ENCODE measurements at places on chromosomes 3 and 15. TPM values are rescaled to one million over a fixed set of nuclear protein-coding genes. Genes with fewer than 3 reads are reported as not detected.

DNA sequence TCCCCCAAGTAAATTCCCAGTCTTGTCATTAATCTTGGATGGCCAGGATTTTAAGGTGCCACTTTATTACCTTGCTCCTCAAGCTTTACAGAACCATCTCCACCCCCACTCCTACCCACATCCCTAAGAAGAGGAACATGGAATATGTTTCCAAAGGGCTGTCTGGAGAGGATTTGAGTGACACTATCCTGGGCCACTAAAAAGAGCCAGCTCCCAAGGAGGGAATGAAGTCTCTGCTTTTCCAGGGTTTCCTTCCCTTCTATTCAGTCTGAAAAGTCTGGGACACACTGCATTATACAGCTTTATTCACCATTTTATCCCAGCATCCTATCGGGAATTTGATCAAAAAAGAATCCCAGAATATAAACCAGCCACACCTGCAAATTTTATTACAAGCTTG is 35.6 kb upstream of the MECOM start:
- no peak for DNase-seq

- no peak for DNase-seq
Observed at GRCh38 chr3:44981751-44982150, 5.7 kb downstream of the EXOSC7 start.

DNA sequence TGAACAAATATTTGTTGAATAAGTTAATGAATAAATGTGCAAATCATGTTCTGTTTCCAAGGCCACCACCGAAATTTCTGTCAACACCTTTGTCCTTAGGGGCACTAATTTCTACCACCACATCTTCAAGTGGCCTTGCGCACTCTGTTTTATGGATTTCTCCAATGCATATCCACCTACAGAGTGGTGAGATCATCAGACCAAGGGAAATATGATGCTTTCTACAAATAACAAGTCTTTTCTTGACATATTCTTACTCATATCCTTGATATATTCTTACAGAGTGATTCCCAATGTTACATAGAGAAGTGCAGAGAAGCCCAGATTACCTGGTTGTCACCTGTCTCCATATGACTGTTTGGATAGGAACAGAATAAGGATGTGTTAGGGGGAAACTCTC is 36.1 kb upstream of the TMCO5A start:
- DNase-seq = no peak

The PCOLCE2 gene
- 6.8 TPM for total RNA-seq

- DNase-seq = no peak
Observed at GRCh38 chr3:136621628-136622027, 130.6 kb downstream of the STAG1 start.

The TMOD3 gene
- 60.4 TPM for total RNA-seq

- DNase-seq = no peak
Observed at GRCh38 chr15:36807134-36807764, 227.8 kb downstream of the CDIN1 start.

- DNase-seq = peak; percentile 73
Observed at GRCh38 chr3:133535971-133536881, 37.3 kb upstream of the CDV3 start.

DNA sequence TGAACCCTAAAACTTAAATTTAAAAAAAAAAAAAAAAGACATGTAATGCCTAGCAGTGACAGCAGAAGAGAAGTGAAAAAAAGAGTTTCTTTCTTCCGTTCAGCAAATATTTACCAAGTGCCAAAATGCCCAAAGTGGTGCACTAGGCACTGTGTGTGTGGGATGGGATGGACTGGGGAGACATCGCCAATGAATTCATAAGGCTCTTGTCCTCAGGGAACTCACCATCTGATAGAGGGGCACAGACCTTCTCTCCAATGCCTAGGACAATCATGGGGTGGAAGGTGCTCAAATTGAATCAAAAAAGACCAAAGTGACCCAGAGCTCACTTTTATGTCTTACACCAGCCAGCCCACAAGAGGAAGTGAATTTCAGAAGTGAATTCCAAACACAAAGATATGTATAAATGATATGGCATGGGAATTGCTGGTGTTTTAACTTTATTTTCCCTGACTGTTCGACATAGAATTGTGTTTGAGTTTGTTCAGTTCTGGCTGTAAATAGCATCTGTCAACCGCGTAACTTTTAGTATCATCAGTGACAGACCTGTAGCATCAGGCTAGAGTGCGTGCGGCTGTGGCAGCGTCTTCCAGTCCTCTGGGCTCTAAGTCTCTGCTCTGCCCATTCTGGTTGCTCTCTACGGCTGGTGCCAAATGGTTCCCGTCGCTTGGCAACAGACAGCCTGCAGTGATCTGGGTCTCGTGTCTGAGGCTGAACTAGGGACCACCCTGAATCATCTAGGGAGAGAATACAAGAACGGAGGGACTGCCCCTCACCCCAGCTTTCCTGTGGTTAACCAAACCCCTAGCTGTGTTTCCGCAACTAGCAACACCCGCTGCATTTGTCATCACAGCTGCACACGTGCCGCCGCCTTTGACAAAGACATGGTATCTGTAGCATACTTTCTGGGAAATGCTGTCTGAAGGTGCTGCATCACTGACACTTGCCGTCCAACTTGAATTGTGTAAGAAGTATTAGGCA is 154.0 kb upstream of the THBS1 start:
- peak; percentile 53 for DNase-seq

- no peak for DNase-seq
Observed at GRCh38 chr3:57151021-57151449, 14.1 kb downstream of the IL17RD start.
